ENCODE measurements at places on chromosomes 7 and 10. TPM values are rescaled to one million over a fixed set of nuclear protein-coding genes. Genes with fewer than 3 reads are reported as not detected.

DNA sequence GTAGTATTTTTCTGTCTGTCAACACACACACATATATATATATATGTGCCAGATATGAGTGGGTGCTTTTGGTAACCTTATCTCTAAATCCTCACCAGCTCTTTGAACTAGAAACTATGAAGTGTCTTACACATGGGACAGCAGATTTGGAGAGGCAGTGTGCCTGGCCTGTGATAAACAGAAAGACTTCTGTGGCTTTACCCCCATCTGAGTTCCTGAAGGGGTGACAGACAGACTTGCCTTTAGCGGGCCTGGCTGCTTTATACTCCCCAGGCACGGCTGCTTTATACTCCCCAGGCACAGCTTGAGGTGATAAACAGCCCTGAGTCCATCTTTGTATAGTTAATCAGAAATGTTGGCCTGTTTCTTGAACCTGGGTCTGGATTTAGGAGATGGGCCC is 5.6 kb downstream of the BAG3 start:
- no peaks in the 10 kb centered on the region for H3K36me3 ChIP-seq
- no peak for DNase-seq
- no peaks in the 10 kb centered on the region for H3K27me3 ChIP-seq
- H3K4me1 ChIP-seq = peaks cover 57% of the 10 kb centered on the region
- peak overlapping the region; percentile 95 for H3K27ac ChIP-seq

DNA sequence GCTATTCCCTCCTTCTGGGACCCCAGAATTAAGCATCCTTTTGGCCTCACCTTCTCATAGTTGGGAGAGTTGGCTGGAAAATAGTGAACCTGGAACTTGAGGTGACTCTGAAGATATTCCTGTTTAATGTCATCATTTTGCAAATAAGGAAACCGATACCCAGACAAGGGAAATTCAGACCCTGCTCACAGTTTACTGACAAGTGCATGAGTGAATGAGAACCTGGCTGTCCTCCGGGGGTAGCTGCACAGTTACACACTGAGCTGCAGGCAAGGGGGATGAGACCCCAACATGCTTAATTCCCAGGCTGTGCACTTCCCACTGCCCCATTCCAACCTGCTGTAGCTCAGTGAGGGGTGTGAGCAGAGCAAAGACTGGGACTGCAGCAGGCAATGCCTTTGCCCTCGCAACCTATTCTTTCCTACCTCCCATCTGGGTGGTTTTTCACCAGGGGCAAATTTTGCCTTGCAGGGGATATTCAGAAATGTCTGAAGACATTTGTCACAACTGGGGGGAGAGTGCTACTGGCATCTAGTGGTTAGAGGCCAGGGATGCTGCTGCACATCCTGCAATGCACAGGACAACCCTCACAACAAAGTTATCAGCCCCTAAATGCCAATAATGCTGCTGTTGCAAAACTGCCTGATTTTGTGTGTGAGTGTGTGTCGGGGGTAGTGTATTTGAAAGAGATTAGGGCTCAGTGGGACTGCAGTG is 136.2 kb downstream of the SORCS3 start:
- no peak overlapping the region for H3K27ac ChIP-seq
- H3K36me3 ChIP-seq = no peaks in the 10 kb centered on the region
- H3K4me3 ChIP-seq = no peak overlapping the region
- H3K27me3 ChIP-seq = no peaks in the 10 kb centered on the region
- no peaks in the 10 kb centered on the region for H3K4me1 ChIP-seq
- no peak for DNase-seq

- H3K27ac ChIP-seq = no peak overlapping the region
- no peaks in the 10 kb centered on the region for H3K36me3 ChIP-seq
Measured at GRCh38 chr10:7027913-7028808, 382.7 kb downstream of the SFMBT2 start.

GRCh38 chr7:105814481-105814880 is 61.9 kb downstream of the ATXN7L1 start:
- no peak overlapping the region for H3K27ac ChIP-seq
- H3K4me1 ChIP-seq = peaks cover 13% of the 10 kb centered on the region
- DNase-seq = no peak
- H3K27me3 ChIP-seq = no peaks in the 10 kb centered on the region

DNA sequence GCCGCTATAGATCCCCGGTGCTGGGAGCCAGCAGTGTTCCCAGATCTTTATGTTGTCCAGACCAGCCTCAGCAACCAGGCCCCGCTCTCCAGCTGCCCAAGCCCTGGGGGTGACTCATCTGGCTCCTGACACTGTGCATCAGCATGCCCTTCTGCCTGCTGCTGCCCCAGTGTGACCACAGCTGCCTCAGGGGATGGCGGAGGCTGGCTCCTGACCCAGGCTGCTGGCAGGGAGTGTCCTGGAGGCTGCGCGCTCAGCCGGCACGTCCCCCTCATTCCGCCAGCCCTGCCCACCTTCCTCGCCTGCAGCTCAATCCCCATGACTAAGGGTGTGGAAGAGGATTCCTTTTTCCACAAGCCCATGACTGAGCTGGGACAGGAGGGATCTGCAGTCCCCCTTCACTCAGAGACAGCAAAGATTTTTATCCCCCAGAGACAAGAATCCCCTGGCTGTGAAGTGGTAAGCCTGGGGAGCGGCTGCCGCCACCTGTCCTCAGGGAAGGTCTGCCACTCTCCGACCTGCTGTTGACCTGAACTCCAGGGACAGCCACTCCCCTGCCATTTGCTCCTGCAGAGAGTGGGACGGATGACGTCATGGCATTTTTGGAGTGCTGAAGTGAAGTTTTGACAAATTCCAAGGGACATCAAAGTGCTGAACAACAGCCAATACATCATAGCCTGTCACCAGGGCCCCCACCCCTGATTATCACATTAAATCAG is 182.8 kb upstream of the BMPER start:
- H3K36me3 ChIP-seq = no peaks in the 10 kb centered on the region
- DNase-seq = peak; percentile 43
- no peaks in the 10 kb centered on the region for H3K27me3 ChIP-seq

DNA sequence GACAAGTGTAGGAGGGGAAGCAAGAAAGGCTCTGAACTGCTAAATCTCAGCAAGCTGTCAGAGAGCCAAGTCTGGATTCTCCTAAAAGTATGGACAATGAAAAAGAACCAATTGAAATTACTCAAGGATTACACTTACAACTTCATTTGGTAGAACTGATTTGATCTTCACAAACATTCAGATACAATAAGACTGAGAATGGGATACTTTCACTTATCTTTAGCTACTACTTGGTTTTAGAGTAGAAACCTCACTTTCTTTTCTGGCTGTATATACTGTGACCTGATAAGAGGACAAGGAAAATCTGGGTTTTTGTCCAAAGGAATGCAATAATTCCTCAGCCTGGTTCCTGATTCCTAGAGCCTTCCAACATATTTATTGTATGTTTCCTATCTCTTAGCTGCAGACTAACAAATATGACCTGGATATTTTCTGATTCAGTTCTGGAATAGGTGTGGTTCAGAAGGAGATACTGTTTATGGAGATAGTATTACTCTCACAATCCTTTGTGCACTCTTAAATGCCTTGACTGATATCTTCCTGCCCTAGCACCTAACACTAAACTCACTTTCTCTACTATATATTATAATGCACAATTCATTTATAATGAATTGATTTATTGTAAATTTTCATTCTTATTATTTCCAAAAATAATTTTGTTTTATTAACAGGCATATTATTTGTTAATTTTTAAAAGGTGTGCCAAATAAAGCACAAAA is 7.3 kb downstream of the SEMA3A start:
- no peaks in the 10 kb centered on the region for H3K27me3 ChIP-seq
- peak overlapping the region; percentile 44 for H3K27ac ChIP-seq
- no peaks in the 10 kb centered on the region for H3K36me3 ChIP-seq
- no peak for DNase-seq
- H3K4me3 ChIP-seq = no peak overlapping the region

DNA sequence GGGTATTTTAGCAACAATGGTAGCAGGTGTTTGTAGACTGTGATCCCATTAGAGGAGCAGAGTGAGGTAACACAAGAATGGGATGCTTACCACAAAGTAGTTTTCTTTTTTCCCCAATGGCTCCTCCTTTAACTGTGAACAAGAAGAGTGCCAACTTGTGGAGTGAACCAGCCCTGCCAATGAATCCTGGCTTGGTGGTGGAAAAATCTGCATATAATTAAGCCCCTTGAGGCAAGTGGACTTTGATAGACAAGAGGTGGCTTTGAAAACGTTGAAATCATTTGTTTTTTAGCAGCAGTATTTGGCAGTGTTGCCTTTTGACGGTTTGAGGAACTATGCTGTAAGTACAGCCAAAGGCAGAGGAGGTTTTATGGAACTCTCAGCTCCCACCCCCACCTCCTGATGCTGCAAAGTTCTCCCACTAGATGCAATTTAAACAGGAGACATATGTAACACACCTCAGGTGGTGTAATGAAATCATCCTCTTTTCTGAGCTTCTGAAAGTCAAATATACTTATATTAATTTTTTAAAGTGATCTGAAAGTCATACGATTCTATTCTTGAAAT is 295.6 kb downstream of the DPP6 start:
- no peak overlapping the region for H3K27ac ChIP-seq
- no peaks in the 10 kb centered on the region for H3K4me1 ChIP-seq
- DNase-seq = no peak
- H3K36me3 ChIP-seq = no peaks in the 10 kb centered on the region
- H3K27me3 ChIP-seq = no peaks in the 10 kb centered on the region

- DNase-seq = no peak
- no peak overlapping the region for H3K27ac ChIP-seq
- H3K4me1 ChIP-seq = no peaks in the 10 kb centered on the region
- H3K4me3 ChIP-seq = no peak overlapping the region
- H3K36me3 ChIP-seq = no peaks in the 10 kb centered on the region
- no peaks in the 10 kb centered on the region for H3K27me3 ChIP-seq
Measured at GRCh38 chr7:154287356-154287755, 235.2 kb downstream of the DPP6 start.

DNA sequence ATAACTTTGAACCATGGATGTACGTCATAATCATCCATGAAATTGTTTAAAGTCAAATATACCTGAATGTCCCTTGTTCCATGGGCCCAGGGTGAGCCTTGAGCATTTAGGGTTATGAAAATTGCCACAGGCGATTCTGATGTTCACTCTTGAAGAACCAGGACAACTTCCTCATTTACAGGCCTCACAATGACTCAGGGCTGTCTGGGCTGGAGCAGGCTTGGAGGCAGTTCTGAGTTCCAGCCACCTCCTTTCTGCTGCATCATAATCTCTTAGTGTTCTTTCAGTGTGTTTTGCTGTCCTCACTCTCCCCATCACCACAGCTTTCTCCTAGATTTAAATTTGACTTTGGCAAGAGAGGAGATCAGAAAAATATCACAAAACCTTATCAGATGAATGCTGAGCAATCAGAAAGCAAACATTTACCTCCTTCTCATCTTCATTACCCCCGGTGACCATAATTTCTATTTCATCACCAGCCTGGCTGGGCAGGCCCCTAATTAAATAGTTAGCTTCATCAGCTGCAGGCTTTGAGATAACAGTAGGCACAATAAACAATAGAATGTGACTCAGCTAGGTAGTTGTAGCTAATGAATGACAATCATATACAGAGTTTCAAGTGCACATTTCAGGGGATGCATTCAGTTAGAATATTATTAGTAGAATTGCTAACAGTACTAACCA is 571.0 kb downstream of the SH2D4B start:
- no peaks in the 10 kb centered on the region for H3K27me3 ChIP-seq
- no peaks in the 10 kb centered on the region for H3K4me1 ChIP-seq
- no peaks in the 10 kb centered on the region for H3K36me3 ChIP-seq
- H3K27ac ChIP-seq = no peak overlapping the region

GRCh38 chr7:87702326-87702725 is 74.1 kb downstream of the RUNDC3B start:
- no peaks in the 10 kb centered on the region for H3K27me3 ChIP-seq
- no peak overlapping the region for H3K4me3 ChIP-seq
- DNase-seq = peak; percentile 87
- H3K27ac ChIP-seq = no peak overlapping the region
- peaks cover 6% of the 10 kb centered on the region for H3K4me1 ChIP-seq
- no peaks in the 10 kb centered on the region for H3K36me3 ChIP-seq

- no peaks in the 10 kb centered on the region for H3K27me3 ChIP-seq
- H3K4me1 ChIP-seq = no peaks in the 10 kb centered on the region
- no peaks in the 10 kb centered on the region for H3K36me3 ChIP-seq
- H3K27ac ChIP-seq = no peak overlapping the region
- no peak for DNase-seq
Measured at GRCh38 chr7:64656489-64656888, 9.4 kb upstream of the ZNF107 start.

The ELMO1 gene
- total RNA-seq = not detected

The NPS gene
- total RNA-seq = not detected

The DBNL gene
- total RNA-seq = 175 TPM

The RSPH10B gene
- not detected for total RNA-seq

Data from GM23248 (cell line).